Skin of body (tissue), 3 donors: ENCODE measurements at places on chromosomes 6 and 20. TPM values are rescaled to one million over a fixed set of nuclear protein-coding genes. Genes with fewer than 3 reads are reported as not detected.

The SLC52A3 gene
- total RNA-seq = 1.5 TPM

The MEI4 gene
- 0.10 TPM for total RNA-seq

The TNFRSF21 gene
- 6.7 TPM for total RNA-seq

The ADGRF4 gene
- 7.6 TPM for total RNA-seq

The DLK2 gene
- total RNA-seq = 2.7 TPM

The CD40 gene
- 4.1 TPM for total RNA-seq

The BPIFB2 gene
- total RNA-seq = not detected

The LINC00237 gene
- not detected for total RNA-seq

The SUN5 gene
- not detected for total RNA-seq

The PHF1 gene
- 13.7 TPM for total RNA-seq

The POLH gene
- total RNA-seq = 9.8 TPM

The ASIP gene
- total RNA-seq = 7.6 TPM

The SLC22A3 gene
- total RNA-seq = 21.4 TPM

The TMEM151B gene
- total RNA-seq = 0.10 TPM

The REM1 gene
- total RNA-seq = 2.2 TPM

The SLC22A7 gene
- total RNA-seq = not detected

The CPNE5 gene
- 4.0 TPM for total RNA-seq

The ZNF831 gene
- 0.20 TPM for total RNA-seq
